ENCODE measurements at places on chromosomes 3 and 15.

DNA sequence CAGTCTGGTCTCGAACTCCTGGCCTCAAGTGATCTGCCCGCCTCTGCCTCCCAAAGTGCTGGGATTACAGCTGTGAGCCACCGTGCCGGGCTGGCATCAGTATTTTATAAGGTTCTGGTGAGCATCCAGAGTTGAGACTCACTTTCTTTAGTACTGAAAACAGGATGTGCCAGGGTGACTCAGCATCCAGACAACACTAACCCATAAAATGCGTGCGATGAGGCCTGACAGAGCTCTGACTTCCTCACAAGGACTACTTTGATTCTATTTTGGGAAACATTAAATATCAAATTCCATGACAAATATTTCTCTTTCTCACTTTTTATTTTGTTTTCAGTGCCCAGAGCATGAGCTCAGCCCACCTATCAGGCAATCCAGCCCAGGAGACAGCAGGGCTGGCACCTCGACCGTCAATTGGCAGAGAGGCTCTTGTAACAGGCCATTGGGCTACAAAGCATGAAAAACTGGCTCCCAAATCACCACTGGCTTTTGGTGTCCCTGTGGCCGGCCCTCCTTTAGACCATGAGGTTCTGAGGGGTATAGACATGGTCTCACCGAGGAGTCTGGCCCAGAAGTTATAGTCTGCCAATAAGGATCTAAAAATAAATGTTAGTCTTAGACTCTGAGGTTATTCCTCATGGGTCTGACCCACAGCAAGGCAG, 75.0 kb downstream of the FEM1B start:
- DNase-seq = peak; percentile 72

- DNase-seq = no peak
Observed at GRCh38 chr15:70054366-70054765, 43.4 kb downstream of the TLE3 start.

DNA sequence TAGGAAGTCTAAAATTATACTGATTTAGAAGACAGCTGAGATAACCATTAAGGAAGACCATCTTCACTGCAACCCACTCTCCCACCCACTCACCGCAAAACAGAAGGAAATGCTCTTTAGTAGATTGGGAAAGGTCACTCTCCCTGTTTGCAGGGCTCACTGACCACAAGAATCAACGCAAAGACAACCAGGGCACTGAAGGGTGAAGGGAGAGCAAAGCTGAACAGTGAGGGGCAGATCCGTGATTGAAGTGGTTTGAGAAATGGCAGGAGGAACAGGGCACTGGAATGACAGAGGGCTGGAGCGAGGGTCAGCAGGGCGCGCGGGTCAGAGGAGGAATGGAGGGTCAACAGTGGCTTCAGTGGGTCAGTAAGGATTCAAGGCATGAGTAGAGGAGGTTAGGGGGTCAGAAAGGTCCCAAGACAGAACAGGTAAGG, 520 bp downstream of the MESD start:
- peak; percentile 10 for DNase-seq

GRCh38 chr3:127886231-127886955, 28.6 kb upstream of the KBTBD12 start:
- no peak for DNase-seq

DNA sequence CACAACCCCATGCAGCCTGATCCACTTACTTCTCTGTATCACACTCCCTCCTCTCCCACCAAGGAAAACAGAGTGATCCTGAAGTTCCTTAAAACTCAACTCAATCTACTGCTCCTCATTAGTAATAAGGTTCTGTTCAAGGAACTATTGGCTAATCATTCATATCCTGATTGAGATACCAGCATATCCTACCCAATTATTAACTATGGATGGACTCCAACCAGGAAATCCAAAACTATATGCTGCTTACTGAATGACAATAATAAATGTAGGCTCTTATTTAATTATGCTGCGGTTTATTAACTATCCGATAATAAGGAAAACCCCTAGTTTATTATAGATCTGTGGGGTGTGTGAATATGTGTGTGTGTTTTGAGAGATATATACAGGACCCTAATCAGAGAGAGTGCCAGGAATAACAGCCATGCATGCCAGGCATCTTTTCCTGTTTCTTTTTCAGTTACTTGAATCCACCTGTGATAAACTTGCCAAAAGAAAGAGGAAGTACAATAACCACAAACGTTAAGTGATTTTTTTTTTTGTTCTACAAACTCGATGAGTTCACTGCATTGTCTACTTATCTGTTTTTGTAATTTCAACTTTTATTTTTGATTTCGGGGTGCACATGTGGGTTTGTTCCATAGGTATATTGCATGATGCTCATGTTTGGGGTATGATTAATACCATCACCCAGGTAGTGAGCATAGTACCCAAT, 1031.7 kb upstream of the CFAP20DC start:
- DNase-seq = no peak

DNA sequence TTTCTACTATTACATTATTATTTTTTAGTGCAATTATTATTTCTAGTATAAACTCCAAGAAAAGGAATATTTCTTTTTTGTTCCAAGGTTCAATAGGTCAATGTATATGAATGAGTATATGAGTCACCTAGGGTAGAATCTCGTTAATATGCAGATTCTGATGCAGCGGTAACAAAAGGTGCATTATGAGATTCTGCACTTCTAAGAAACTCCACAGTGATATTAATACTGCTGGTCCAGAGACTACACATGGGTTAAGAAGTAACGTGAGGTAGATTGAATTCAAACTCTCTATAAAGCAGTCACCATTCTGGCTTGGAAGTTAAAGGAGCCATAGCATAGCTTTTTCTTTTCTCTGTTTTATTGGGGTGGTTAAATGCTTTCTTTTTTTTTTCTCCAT, 596.2 kb upstream of the TBL1XR1 start:
- no peak for DNase-seq

- DNase-seq = no peak
Observed at GRCh38 chr3:19149368-19149767, 1.1 kb downstream of the KCNH8 start.

DNA sequence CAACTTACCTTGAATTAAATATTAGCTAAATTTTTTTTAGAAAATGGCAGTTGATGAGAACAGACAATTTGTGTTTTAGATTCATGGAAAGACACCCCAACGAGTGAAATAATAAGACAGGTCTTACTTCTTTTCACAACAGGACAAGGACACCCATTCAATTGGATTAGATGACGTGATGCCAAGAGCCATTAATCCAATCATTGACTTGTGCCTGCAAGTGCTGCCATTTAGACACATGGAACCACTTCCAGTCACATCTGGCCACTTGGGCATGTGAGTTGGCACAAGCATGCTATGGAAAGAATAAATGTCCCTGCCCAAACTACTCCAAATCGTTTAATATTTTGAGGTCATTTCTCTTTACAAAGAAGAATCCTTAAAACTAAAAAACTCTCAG, 1308.8 kb downstream of the ROBO2 start:
- DNase-seq = no peak

DNA sequence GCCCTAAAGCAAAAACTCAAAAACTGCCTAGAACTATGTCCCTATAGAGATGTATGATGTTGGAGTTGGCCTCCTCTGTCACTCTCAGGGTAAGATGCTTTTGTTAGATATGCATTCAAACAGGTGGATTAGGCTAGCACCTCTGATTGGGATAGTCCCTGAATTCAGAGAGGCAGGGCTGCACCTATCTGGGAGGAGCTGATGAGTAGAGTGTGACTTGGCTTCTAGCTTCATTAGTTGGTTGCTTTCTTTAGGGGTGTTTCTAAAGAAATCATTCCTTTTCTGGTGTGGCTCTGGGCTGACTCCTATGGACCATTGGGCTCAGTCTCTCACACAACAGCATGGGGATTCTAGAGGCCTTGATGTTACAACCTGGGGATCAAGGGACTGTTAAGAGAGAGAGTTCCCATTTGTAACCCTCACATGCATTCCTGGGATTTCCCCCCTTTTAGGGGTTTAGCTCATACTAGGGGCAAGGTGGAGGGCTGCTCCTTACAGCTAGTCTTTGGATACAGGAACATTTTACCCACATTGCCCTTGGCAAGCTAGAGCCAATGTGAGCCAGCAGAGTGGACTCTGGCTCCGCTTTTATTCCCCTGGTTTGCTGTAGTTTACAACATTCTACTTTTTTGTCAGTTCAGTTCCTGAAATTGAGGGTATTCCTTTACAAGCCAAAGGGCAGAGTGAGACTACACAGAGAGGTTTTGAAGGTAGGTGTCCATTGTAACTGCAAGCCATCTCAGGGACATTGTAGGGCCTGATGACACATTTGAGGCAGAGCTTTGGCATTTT, 7.5 kb downstream of the ZNF592 start:
- DNase-seq = no peak

GRCh38 chr3:4241595-4242170, 61.5 kb upstream of the SETMAR start:
- DNase-seq = no peak
